Fibroblast of skin of right biceps (primary cell): ENCODE measurements at places on chromosomes 1 and 21.

GRCh38 chr21:34128124-34128523 is 54.7 kb downstream of the MRPS6 start:
- DNase-seq, result no peak

- DNase-seq, result no peak
These were observed 72.7 kb downstream of the TRABD2B start for GRCh38 chr1:47924270-47925048.

GRCh38 chr1:84078842-84079202 is 65.2 kb upstream of the PRKACB start:
- DNase-seq, result peak; percentile 5

DNA sequence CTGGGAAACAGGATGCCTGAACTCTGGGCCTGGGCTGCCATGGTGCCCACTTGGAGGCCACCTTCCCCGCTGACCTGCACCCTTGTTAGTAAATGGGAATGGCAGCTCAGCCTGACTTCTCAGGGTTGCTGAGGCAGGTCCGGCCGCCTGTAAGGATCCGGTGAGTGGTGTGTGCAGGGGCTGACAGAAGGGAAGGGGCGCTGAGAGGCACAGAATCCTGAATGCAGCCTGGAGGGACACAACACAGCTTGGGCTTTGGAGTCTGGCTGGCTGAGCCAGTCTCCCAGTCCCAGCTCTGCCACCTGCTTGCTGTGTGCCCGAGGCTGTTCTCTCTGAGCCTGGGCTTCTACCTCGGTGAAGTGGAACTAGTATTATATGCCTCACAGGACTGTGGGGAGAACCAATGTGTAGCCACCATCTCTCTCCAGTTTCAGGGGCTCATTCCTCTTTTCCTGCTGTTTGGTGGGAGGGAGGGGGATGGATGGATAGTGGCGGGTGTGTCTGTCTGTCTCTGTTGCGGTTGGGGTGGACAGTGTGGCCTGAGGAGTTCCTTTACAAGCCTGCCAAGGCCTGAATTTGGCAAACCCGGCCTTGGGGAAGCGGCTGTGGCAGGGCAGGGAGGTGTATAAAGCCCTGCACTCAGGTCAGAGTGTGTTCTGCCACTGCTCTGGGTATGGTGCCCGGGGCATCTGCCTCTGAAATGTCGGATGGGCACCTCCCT is 18.0 kb downstream of the ADORA1 start:
- no peak for DNase-seq

- no peak for DNase-seq
These were observed 20.0 kb upstream of the ADARB1 start for GRCh38 chr21:45054227-45054926.

DNA sequence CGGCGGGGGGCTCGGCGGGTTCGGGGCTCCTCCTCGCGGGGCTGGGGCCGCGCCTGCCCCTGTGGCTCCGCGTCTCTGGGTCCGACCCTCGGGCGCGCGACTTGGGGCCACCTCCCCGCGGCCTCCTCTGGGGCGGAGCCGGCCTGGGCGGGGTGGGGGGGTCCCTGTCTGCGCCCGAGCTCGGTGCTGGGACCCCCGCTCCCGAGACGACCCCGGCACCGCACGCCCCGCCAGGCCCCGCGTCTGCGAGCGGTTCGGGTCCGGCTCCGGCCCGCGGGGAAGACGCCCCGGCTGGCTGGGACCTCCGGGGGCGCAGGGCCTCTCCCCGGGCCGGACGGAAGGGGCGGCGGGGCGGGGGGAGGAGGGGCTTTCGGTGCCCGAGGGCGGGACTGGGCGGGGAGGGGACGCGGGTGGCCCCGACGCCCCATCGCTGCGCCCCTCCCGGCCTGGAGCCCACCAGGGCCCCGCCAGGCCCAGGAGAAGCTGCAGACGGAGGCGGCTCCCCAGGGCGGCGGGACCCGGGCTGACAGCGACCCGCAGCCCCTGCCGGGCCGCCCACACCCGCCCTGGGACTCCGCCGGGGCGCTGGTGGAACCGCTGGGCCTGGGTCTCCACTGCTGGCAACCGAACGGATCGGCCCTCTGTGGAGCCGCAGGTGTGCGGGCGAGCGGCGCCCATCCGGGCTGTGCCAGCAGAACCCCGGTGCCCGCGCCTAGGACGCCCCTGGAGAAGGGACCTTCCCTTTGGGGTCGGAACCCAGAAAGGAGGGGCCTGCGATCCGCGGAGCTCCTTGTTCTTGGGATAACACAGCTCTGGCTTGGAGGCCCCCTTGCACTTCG is 610 bp downstream of the COL6A2 start:
- peak; percentile 46 for DNase-seq

- DNase-seq, result no peak
These were observed 43.0 kb upstream of the TARS2 start for GRCh38 chr1:150444232-150444631.

- DNase-seq, result peak; percentile 100
These were observed 23.2 kb downstream of the NUAK2 start for GRCh38 chr1:205298191-205298994.

GRCh38 chr1:109923131-109923945 is 12.7 kb downstream of the CSF1 start:
- DNase-seq, result peak; percentile 33

- no peak for DNase-seq
These were observed 13.4 kb downstream of the PLA2G2E start for GRCh38 chr1:19909971-19910370.

DNA sequence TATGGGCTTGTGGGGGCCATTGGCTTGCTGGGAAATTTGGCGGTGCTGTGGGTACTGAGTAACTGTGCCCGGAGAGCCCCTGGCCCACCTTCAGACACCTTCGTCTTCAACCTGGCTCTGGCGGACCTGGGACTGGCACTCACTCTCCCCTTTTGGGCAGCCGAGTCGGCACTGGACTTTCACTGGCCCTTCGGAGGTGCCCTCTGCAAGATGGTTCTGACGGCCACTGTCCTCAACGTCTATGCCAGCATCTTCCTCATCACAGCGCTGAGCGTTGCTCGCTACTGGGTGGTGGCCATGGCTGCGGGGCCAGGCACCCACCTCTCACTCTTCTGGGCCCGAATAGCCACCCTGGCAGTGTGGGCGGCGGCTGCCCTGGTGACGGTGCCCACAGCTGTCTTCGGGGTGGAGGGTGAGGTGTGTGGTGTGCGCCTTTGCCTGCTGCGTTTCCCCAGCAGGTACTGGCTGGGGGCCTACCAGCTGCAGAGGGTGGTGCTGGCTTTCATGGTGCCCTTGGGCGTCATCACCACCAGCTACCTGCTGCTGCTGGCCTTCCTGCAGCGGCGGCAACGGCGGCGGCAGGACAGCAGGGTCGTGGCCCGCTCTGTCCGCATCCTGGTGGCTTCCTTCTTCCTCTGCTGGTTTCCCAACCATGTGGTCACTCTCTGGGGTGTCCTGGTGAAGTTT is 550 bp downstream of the RXFP4 start:
- no peak for DNase-seq

DNA sequence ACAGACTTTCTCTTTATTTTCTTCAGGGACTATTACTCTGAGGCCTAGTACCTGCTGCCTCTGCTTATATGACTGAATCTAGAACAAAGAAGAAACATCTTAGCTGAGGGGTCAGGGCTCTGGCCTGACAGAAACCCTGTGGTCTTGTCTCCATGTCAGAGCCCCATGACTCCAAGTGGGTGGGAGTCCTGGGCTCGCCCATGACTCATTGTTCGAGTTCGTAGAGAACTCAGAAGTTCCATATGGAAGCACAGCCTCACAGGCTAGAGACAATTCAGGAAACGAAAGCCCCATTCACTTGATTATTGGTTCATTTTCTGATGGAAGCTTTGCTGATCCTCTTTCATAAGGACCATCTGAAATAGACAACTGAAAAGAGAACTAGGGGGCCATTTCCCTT is 73.2 kb downstream of the CD58 start:
- DNase-seq, result peak; percentile 44

DNA sequence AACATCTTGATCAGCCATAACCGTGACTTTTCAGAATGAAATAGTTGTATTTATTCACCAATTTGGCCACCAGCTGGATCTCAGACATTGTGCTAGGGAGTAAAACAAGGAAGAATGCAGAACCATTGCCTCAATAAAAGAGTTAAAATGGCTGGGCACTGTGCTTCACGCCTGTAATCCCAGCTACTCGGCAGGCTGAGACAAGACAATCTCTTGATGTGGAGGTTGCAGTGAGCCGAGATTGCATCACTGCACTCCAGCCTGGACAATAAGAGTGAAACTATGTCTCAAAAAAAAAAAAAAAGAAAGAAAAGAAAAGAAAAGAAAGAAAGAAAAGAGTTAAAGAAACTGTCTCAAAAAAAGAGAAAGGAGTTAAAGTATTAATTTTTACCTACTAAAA is 199.5 kb downstream of the TPR start:
- DNase-seq, result peak; percentile 17

GRCh38 chr1:93666613-93667384 is 14.8 kb downstream of the BCAR3 start:
- peak; percentile 55 for DNase-seq
